Mononuclear cell (primary cell): ENCODE measurements at places on chromosomes 13 and 19. TPM values are rescaled to one million over a fixed set of nuclear protein-coding genes. Genes with fewer than 3 reads are reported as not detected.

The GPR4 gene
- not detected for total RNA-seq

The SBK2 gene
- total RNA-seq: not detected

The UBE2L5 gene
- total RNA-seq: not detected

The KCNRG gene
- 1.7 TPM for total RNA-seq

The KIR2DL4 gene
- total RNA-seq: 0.31 TPM

The LCP1 gene
- total RNA-seq: 899 TPM

The IZUMO2 gene
- total RNA-seq: not detected

The DCUN1D2 gene
- 6.2 TPM for total RNA-seq

The JAK3 gene
- 61.1 TPM for total RNA-seq

The XAB2 gene
- total RNA-seq: 53.2 TPM

The NCCRP1 gene
- not detected for total RNA-seq

The FLT3LG gene
- total RNA-seq: 49.6 TPM

The ZNF77 gene
- 1.4 TPM for total RNA-seq

The TRPM4 gene
- total RNA-seq: 1.5 TPM

The CLIP3 gene
- 0.10 TPM for total RNA-seq

The ZNF836 gene
- 12.3 TPM for total RNA-seq

The CALR3 gene
- not detected for total RNA-seq

The CYTH2 gene
- total RNA-seq: 14.9 TPM

The RAB4B gene
- total RNA-seq: 9.6 TPM

The SLC10A2 gene
- not detected for total RNA-seq

The PPP1R37 gene
- total RNA-seq: 14.0 TPM

The SIGLEC12 gene
- total RNA-seq: not detected

The RFPL4A gene
- not detected for total RNA-seq

The ZNF66 gene
- total RNA-seq: 5.6 TPM

The SPRY2 gene
- total RNA-seq: 3.1 TPM

The PRODH2 gene
- total RNA-seq: not detected

The PALM gene
- not detected for total RNA-seq

The PDCD5 gene
- 22.9 TPM for total RNA-seq

The ZNF784 gene
- 6.3 TPM for total RNA-seq

The PABPC3 gene
- 0.84 TPM for total RNA-seq

The IGFL2 gene
- total RNA-seq: not detected

The CYP4F2 gene
- not detected for total RNA-seq

The ZNF541 gene
- total RNA-seq: 0.21 TPM

The ZNF222 gene
- 3.1 TPM for total RNA-seq

The CEACAM7 gene
- not detected for total RNA-seq

The LILRA1 gene
- total RNA-seq: 18.5 TPM
